ENCODE measurements at places on chromosomes 7 and 10.
A peak's percentile ranks its signal among the peaks of the same experiment; 100 is the strongest.

- peak; percentile 18 for DNase-seq
Observed at GRCh38 chr7:130733931-130734814, at the start of gene KLF14. TSS of gene KLF14 (minus strand) at chr7:130734207. CDS start at chr7:130734033, 174 bp downstream.

- no peak for DNase-seq
Observed at GRCh38 chr7:39272111-39272510, 294.1 kb upstream of the YAE1 start.

DNA sequence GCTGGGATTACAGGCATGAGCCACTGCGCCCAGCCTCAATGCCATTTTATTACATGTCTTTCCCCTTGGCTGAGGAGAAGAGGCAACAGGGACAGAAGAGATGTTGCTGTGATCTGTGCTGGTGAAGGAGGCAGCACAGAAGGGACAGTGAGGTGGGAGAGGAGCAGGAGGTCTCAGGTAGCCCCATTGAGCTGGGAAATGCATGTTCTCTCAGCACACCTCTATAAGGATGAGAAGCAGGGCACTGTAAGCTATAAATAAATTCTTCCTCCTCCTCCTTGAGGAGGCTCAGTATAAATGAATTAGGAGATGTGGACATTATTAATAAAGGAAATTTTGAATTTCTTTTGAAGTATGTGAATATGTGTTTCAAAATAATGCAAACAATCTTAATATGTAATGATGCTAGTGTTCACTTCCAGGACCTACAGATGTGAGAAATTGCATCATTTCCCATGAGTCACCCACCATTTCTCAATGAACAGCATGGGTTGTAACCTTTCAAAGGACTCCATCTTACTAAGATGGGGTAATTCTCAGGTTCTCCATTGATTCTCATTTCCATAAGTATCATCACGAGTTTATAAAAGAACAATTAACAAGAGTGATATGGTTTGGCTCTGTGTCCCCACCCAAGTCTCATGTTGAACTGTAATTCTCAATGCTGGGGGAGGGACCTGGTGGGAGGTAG lies 88.9 kb upstream of the ODAD2 start:
- no peak for DNase-seq

DNA sequence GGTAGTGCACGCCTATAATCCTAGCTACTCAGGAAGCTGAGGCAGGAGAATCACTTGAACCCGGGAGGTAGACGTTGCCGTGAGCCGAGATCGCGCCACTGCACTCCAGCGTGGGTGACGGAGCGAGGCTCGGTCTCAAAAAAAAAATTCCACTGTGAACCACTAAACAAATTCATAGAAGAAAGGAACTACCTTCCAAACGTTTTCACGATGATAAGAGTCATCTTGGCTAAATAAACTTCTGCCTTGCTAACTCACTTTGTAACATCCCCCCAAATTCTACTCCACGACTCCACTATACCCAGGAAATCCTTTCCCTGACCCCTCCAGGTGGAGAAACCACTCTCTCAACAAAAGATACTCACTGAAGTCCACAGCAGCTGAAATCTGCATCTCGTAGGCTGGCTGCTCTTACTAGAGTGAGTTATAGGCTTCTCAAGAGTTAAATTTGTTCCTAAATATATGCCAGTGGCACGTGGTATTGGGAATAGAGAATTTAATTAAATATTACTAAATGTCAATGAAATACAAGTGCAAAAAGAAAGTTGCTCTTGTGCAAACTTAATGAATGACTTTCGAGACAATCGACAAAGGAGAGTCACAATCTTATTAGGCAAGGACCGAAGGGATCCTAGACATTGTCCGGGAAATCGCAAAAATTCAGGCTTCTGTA lies 1.6 kb upstream of the GTF2I start:
- no peak for DNase-seq

- no peak for DNase-seq
Observed at GRCh38 chr7:79055722-79056415, 397.6 kb downstream of the MAGI2 start.

- DNase-seq: no peak
Observed at GRCh38 chr7:130154501-130155317, 50.5 kb downstream of the TMEM209 start.

Measured in T-helper 9 cell (primary cell).